Smooth muscle cell of the coronary artery (primary cell): ENCODE measurements at places on chromosomes 4 and X. TPM values are rescaled to one million over a fixed set of nuclear protein-coding genes. Genes with fewer than 3 reads are reported as not detected.

AKAP4 gene
- total RNA-seq, result not detected in 2 replicates

ARHGAP24 gene
- total RNA-seq, result 33.5 and 51.0 TPM in 2 replicates

PLXNB3 gene
- total RNA-seq, result 2.5 and 4.1 TPM in 2 replicates

ENPP6 gene
- total RNA-seq, result not detected in 2 replicates

CDKL5 gene
- 0.98 and 1.3 TPM in 2 replicates for total RNA-seq
